ENCODE measurements at places on chromosomes 7 and 10.

DNA sequence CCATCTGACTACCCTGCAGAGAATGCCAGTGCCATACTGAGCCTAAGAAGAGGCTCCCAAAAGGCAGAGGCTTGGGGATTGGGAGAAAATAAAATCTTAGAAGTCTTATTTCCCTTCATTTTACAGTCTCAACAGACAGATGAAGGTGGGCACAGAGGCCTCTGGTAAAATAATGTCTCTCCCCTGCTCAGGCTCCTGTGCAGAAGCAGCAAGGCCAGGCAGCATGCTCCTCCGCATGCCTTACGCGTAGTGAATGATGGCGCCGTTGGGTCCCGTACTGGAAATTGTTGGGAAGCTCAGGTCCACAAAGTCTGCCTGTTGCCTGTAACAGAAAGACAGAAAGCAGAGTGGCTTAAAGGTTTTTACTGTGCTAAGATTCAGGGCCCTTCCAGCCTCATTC, 45.8 kb downstream of the XPNPEP1 start:
- no peak for DNase-seq

DNA sequence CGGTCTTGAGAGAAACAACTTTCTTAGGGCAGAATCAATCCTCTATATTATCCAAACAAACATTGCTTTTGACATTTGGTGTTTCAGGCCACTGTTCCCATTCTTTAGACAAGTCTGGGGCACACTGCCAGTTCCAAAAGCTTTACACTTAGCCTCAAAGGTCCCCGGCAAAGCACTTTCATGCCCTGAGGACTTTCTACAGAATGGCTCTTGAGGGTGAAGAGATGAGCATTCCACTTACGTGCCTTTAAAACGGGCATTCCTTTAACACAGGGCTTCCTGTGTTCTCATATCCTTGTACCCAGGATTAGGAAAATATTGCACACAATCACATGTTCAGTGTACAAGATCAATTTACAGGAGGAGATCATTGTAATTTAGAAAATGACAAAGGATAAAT, 13.1 kb upstream of the TMEM213 start:
- no peak for DNase-seq

DNA sequence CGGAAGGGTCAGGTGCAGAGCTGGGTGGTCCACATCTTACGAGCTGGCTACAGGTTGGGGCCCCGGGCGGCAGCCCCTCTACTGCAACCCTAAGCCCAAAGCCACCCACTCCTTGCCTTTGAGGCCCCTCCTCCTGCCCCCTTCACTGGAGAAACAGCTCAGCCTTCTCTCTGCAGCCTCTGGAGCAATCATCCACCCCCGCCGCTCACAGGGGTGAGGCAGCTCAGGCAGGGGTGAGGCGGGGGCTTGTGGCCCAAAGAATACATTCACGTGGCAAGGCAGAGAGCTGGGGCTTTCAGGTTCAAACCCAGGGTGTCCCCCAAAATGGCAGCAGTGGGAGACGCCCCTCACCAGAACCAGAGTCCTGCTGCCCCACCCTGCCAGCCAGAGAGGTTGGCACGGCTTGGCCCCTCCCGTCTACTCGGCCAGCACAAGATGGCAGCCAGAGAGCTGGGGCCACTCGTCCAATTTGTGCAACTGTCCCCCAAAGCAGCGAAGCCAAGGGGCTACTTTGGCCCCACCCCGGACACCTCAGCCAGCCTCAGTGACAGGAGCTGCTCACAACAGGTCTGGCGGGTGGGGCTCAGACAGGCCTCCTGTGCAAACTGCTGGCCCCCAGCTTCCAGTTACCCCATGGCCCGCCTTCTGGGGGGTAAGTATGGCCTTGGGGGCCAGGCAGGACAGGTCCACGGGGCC, 7.2 kb downstream of the GNB2 start:
- DNase-seq: no peak

- no peak for DNase-seq
Observed at GRCh38 chr10:125838802-125839575, 15.6 kb downstream of the BCCIP start.

DNA sequence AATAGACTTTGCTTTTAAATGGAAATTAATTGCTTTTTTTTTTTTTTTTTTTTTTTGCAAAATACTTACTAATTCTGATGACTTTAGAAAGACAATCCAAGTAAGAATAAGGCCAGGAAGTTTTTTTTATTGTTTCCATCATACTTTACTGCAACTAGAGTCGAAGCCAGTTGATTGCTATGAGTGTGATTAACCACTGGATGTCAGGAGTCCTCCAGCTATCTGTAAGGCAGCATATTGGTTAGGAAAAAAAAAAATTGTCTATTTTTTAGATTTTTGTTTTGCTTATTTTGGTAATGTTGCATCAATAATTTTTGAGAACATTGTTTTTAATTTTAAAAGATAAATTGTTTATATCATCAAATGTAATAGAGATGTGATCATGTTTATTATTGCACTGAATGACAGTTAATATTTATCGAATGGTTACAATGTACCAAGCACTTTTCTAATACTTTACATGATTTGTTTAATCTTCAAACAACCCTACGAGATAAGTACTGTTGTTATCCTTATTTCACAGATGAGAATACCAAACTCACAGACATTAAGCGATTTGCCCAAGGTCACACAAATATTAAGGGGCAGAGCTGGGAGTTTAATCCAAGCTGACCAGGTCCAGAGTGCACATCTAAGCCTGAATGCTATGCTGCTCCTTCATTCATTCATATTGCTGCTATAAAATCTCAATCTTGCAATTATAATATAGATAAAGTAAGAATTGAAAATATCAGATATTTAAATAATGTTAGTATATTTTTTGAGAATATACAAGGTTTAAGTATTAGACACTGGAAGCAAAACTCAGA, 19.9 kb upstream of the LMOD2 start:
- DNase-seq: no peak

- DNase-seq: no peak
Observed at GRCh38 chr10:132326344-132326889, 5.6 kb upstream of the LRRC27 start.

GRCh38 chr7:46387646-46388045, 466.6 kb upstream of the IGFBP3 start:
- DNase-seq: no peak

GRCh38 chr10:102617816-102618215, 26.5 kb upstream of the TRIM8 start:
- no peak for DNase-seq

- DNase-seq: no peak
Observed at GRCh38 chr10:118254654-118255053, 87.5 kb downstream of the FAM204A start.

GRCh38 chr7:5406957-5407945, 16.4 kb downstream of the TNRC18 start:
- DNase-seq: no peak

GRCh38 chr7:151761231-151761630, 115.7 kb downstream of the PRKAG2 start:
- no peak for DNase-seq

GRCh38 chr10:106540645-106541044, 623.9 kb downstream of the SORCS1 start:
- DNase-seq: no peak

DNA sequence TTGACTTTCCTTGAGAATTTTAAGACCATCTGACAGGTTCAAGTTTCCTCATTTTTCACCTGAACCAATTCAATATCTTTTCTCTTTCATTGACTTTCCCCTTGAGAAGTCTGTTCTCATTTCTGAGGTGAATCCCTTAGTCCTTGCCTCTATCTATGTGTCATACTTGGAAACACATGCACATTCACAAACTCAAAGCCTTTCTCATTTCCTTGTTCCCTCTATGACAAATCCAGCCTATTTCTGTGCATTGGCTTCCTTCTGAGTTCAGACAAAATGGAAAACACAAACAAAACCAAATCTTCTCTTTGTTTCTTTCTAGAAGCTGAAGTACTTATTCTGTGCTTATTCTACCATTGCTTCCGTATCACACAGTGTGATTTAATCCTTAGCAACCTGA, 13.8 kb downstream of the PTTG1IP2 start:
- no peak for DNase-seq

GRCh38 chr7:14000247-14000646, 10.8 kb upstream of the ETV1 start:
- no peak for DNase-seq

DNA sequence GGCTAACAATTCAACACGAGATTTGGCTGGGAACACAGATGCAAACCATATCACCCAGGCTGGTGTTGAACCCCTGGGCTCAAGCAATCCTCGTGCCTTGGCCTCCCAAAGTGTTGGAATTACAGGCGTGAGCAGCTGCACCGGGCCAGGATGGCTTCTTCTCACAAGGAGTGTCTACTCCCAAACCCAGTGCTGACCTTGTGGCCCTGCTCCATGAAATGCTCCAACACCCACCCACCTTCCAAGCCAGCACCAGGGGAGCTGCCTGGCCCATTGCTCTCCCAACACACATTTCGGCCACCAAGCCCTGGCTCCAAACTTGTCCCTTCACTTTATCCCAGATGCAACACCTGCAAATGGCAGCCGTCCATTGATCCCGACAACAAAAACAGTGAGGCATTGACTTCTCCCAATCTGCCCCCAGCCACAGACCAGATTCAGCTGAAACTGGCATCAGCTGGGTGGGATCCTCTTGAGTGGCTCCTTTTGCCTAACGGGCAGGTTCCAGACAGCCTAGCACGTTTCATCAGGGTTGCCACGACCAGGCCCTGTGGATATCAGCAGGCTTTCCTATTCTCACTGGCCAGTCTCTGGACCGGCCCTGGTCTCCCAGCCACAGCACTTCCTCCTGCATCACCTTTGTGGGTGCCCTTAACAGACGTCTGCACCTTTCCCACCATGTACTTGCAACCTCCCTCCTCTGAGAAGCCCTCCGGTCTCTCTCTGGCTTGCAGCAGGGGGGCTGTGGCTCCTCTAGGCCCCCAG, 105.7 kb upstream of the CARD11 start:
- no peak for DNase-seq

DNA sequence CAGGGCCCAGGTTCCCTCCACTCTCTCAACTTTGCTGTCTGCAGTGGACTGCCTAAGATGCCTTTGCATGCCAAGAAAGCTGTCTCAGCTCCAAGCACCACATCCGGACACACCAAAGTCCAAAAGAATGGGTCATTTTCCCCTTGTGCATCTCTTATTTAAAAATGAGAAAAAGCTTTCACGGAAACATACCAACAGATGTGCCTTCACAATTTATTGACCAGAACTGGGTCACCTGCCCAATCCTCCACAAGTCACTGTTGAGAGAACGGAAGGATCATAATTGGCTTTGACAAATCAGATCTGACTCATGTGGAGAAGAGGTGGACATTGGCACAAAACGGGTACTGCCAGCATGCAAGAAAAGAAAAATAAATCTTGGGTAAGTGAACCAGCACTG, 258.3 kb downstream of the SNX13 start:
- no peak for DNase-seq

GRCh38 chr7:23105644-23106056, at the start of gene KLHL7:
TSS of gene KLHL7 (plus strand) at chr7:23105785. CDS start at chr7:23106027, 242 bp downstream.
- DNase-seq: peak; percentile 98

DNA sequence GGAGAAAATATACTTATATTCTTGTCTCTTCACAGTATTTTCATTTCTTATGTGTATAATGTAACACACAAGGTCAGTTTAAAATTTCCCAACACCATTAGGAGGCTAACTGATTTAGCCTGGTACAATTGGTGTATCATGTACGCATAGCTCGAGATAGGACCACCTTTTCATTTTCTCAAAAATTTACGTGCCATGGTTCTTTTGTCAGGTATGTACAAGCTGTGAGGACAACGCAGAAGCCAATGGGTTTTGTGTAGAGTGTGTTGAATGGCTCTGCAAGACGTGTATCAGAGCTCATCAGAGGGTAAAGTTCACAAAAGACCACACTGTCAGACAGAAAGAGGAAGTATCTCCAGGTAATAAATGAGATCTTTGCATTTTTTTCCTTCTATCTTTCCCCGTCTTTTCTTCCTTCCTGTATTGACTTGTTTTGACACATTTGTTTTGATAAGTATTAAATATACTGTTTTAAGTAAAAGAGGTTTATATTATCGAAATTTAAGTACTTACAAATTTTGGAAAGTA, 55.0 kb downstream of the TRIM24 start:
- DNase-seq: no peak

DNA sequence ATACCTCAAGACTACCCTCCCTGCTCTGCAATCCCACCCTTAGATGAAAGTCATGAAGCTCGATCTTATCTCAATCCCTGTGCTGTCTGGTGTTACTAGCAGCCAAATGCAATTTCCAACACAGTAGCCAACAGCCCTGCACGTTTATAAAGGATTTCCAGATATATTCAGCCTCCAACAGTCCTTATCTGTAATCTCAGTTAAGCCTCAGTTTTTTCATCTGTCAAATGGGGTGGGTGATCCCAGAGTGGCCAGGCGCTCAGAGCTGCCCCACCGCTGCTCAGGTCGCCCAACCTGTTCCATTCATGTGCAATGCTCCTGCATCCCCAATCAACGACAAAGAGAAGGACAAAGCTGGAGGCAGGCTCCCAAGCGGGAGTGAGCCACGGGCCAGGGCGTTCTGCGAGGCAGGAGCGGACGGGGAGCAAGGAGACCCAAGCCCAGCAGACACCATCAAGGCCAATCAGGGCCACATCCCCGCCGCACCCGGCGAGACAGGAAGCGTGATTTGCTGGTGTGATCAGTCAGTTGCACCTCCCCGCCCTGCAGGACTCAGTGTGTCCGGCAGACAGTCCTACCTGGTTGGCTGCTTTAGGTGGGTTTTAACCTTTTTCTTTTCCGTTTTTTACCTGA, 19.7 kb downstream of the PDGFA start:
- no peak for DNase-seq

GRCh38 chr10:87782721-87783120, 35.3 kb downstream of the ATAD1 start:
- DNase-seq: no peak

- no peak for DNase-seq
Observed at GRCh38 chr10:20195076-20195475, 378.8 kb downstream of the PLXDC2 start.

GRCh38 chr10:118658762-118659161, 63.3 kb upstream of the PRLHR start:
- no peak for DNase-seq

DNA sequence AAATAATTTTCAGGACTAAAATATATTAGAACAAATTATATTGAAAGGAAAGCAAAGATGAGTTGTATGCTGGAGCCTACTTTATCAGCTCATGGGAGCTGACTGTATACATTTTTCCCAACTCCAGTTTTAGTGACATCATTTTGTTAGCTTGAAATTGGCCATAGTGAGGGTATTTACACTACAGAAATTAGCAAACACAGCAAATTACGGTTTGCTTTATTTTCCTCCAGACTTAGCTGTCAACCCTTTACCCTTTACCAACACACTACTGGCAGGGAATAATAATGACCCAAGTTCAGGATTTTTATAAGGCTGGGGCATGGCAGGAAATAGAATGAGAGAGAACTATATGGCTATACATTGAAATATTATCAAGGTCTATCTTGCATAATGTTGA, 120.3 kb upstream of the PRSS1 start:
- no peak for DNase-seq

GRCh38 chr10:88996927-88997326, 6.3 kb downstream of the FAS start:
- DNase-seq: no peak

GRCh38 chr10:121267236-121268003, 330.8 kb downstream of the FGFR2 start:
- DNase-seq: no peak

DNA sequence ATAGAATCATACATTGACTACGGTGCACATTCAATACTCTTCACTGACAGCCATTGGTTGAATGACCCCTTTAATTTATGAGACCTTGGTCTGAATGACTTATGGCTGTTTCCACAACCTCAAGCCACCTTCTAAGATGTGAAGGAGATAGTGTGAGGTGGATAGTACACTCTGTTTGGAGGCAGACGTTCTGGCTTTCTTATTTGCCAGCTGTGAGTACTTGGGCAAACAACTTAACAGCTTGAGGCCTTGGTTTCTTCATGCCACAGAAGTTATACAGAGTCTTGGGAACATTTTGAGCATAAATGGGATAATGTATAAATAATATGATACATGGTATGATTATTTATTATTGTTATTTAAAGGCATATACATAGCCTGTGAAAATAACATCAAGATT, 62.0 kb downstream of the BPGM start:
- DNase-seq: no peak

All from activated CD4-positive, alpha-beta T cell treated with anti-CD3 and anti-CD28 coated beads for 36 hours (primary cell).